CD4-positive, alpha-beta T cell treated with Interleukin-4 for 4 hours (primary cell): ENCODE measurements at places on chromosomes 5 and 9.

- no peak for DNase-seq
These were observed 12.1 kb downstream of the SLC22A5 start for GRCh38 chr5:132381614-132382013.

DNA sequence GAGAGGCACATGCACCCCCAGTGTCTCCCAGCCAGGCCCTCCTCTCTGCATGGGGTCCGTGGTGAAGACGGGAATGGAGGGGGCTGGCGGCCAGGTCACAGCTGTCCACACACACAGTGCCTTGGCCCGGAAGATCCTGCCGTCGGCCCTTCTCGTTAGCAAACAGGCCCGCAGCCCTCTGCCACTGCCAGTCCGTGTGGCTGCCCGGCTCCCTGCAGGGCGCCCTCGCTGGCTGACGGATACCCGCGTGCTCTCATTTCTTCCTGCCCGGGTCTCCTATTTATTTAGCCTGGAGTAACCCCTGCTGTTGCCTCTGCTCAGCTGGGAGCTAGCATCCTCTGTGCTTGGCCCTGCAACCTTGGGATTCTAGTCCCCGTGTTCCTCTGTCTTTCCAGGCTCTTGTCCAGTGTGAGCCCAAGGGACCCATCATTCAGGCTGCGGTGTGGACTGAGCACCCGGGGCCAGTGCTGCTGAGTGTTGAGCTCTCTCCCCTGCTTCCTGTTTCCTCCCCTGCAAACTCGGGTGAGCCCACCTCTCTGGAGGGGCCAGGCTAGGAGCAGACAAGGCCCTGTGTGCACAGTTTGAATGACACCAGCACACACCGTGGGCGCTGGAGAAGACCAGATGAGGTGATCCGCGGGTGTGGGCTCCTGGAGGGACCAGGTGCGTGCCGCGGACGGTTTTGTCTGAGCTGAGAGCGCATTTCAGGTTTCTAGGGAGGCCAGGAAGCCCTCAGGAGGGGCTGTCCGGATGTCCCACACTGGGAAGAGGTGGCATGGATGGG lies 14.6 kb upstream of the RNU6ATAC start:
- no peak for DNase-seq

- peak; percentile 15 for DNase-seq
These were observed 33.5 kb upstream of the CKS2 start for GRCh38 chr9:89277454-89277853.

GRCh38 chr9:89013660-89014059 lies 22.4 kb downstream of the S1PR3 start:
- no peak for DNase-seq

- no peak for DNase-seq
These were observed 208.0 kb upstream of the ANKRD55 start for GRCh38 chr5:56440871-56441740.

GRCh38 chr9:102985162-102985895 lies 9.8 kb upstream of the CYLC2 start:
- DNase-seq, result no peak

- DNase-seq, result no peak
These were observed 353.2 kb downstream of the IRX1 start for GRCh38 chr5:3948838-3949237.
